ENCODE measurements at places on chromosomes 3 and 15. TPM values are rescaled to one million over a fixed set of nuclear protein-coding genes. Genes with fewer than 3 reads are reported as not detected.

- no peak for DNase-seq
These were observed 32.6 kb upstream of the NOX5 start for GRCh38 chr15:68981941-68982340.

- no peak for DNase-seq
These were observed 76.2 kb downstream of the DCUN1D1 start for GRCh38 chr3:182904164-182904563.

The CGGBP1 gene
- 95.9 TPM for total RNA-seq

DNA sequence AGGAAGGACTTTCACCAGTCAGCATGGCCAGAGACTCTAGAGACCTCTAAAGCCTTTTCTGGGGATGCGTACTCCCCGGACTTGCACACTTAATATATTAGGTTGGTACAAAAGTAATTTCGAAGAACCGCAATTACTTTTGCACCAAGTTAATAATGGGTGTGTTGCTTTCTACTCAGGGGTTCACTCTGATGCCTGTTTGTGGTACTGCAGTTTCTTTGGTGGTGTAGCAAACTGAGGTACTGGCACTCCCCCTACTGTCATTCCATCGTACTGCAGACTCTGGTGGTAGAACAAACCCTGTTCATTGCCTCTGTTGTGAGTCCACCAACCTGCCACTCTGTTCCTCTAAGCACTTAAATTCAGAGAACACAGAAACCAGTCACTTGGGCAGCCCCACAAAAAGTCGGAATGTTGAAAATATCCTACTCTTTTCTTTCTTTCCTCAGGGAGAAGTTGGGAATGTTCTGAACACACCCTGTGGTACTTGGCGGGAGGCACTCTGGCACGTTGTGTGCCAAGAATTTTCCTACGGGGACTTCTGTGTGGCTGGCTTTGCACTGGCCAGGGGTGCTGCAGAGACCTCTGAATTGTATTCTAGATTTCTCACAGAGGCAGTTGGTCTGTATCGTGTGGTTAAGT, 46.3 kb downstream of the GABRG3 start:
- DNase-seq = peak; percentile 51

- DNase-seq = no peak
These were observed 117.7 kb downstream of the GOLIM4 start for GRCh38 chr3:167978071-167978470.

Measured in activated naive CD4-positive, alpha-beta T cell treated with anti-CD3 and anti-CD28 coated beads, Interleukin-2, amount 50 U/mL, for 72 hours (primary cell).